ENCODE measurements at places on chromosomes 6 and 20.
A peak's percentile ranks its signal among the peaks of the same experiment; 100 is the strongest.

GRCh38 chr6:127514773-127515227 lies 4.3 kb downstream of the MTCL3 start:
- peak; percentile 37 for DNase-seq

- DNase-seq, result peak; percentile 90
Observed at GRCh38 chr20:59515013-59515905, 89.1 kb upstream of the PHACTR3 start.

GRCh38 chr6:16204653-16205376 lies 33.6 kb upstream of the GMPR start:
- DNase-seq, result no peak

DNA sequence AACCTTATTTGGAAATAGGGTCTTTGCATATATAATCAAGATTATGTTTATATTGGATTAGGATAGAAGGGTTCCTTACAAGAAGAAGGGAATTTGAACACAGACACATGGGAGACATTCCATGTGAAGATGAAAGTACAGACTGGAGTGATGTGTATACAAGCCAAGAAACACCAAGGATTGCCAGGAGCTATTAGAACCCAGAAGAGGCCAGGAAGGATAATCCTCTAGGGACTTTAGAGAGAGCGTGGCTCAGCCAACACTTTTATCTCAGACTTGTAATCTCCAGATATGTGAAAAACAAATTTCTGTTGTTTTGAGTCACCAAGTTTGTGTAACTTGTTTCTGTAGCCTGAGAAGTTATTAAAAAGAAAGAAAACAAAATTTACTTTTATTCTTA lies 1173.9 kb upstream of the CITED2 start:
- DNase-seq, result no peak

DNA sequence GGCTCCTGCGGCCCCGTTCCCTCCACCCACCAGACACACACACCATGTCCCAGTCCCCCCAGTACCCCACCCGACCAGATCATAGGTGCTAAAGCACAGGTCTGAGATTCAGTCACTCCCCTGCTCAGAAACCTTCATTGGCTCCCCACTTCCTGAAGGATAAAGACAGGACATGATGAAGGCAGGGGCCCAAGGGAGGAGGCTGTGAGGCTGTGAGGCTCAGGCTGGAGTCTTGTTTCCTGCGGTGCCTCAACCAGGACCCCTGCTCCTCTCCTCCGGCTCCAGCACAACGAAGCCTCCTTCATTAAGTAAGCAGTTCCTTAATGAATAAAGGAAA lies 81.1 kb downstream of the NCR2 start:
- DNase-seq, result no peak
